ENCODE measurements at places on chromosomes 3 and 15. TPM values are rescaled to one million over a fixed set of nuclear protein-coding genes. Genes with fewer than 3 reads are reported as not detected.

The IFT57 gene
- total RNA-seq: 37.7 TPM

The HEG1 gene
- total RNA-seq: 93.2 TPM

The CSPG5 gene
- total RNA-seq: 0.14 TPM

The ITIH1 gene
- total RNA-seq: not detected

The CHRNA7 gene
- total RNA-seq: 0.22 TPM

The CA12 gene
- 7.3 TPM for total RNA-seq

The TMCO5A gene
- not detected for total RNA-seq

The DPPA2 gene
- total RNA-seq: not detected
